GM13977 (cell line): ENCODE measurements at places on chromosomes 3 and 15.

- peak; percentile 9 for DNase-seq
These were observed 240.8 kb upstream of the CNTN6 start for GRCh38 chr3:852033-852432.

DNA sequence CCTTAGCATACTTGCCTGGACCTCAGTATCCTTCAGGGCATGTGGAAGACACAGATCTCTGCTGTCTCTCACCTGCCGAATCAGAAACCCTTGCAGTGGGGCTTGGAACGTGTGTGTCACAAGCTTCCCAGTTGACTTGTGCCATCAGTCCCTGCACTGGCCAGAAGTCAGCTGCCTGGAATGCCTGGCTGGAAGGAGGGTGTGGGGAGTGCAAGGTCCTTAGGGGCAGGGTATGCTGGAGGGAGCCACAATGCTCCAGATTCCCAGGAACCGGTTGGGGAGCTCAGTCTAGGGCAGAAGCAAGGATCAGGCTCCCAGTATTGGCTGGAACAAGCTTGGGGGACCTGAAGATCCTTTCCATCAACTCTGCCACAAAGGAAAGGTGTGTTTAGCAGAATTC lies 27.1 kb downstream of the SPSB4 start:
- no peak for DNase-seq

GRCh38 chr3:22296601-22297000 lies 545.6 kb upstream of the ZNF385D start:
- no peak for DNase-seq

- DNase-seq = no peak
These were observed 1.5 kb downstream of the PLCL2 start for GRCh38 chr3:16886303-16886683.

DNA sequence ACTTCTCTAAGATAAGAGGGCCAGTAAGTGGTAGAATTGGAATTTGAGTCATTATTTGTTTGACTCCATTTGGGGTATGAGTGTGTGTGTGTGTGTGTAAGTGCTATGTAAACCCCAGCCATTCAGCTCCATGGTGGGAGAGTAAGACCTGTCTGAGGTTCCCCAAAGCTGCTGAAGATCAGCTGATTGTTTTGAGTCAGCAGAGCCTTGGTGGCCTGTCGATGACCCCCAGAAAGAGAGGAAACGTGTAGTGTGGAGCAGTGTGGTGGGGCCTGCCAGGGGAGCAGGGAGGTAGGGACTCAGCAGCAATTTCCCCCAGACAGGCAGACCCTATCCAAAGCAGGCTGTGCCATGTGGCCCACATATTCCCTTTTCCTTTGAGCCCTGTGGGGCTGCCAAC lies 5.3 kb downstream of the DVL3 start:
- DNase-seq = peak; percentile 63

GRCh38 chr3:78937475-78937874 lies 830.3 kb downstream of the ROBO1 start:
- DNase-seq = no peak

DNA sequence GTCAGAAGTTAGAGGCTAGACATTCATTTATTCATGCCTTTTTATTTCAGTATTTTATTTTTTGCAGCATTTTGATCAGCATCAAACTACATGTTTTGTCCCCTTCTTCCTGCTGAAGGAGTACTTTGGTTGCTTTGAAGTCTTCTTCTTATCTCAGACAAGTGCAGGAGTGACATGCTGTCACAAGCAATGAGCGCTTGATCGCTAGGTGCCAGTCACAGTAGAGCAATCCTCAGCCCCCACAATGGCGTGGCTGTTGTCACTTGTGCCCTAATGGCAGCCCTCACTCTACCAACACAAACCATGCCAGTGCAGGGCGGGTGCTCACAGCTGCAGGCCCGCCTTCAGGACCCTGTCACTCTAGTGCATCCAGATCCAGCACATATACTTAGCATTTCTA lies 184.6 kb upstream of the FEZF2 start:
- DNase-seq = no peak

DNA sequence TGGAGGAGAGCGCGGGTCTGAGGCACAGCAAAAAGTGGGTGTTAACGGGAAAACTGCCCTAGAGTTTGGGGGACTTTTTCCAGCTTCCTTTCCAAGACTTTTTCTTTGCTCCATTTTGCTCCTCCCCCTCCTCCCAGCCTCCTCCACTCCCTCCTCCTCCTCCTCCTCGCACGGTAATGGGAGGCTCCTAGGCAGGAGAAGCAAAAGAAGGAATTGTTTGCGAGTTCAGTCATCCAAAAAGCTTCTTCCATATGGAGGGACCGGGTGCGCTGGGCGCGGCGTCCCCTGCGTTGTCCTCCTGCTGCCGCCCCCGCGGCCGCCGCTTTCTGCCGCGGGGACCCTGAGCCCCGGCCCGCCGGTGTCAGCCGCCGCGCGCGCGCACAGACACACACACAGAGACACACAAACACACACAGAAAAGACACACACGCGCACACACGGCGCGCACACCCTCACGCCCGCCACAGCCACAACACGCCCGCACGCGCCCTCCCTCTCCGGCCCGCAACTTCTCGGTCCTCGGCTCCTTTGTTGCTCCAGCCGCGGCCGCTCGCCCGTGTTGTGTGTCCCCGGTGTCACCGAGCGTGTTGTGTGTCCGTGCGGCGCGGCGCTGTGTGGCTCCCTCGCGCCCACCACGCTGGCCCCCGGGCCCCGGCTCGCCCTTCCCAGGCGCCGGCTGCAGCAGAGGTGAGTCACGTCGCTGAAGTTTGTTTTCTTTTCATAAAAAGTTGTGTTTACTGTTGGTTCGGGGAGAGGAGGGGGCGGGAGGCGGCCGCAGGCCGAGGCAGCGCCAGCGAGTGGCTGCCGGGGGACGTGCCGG lies at the start of gene BOC:
Gene BOC (plus strand): TSS at position 228 of the 820 bp plus-strand sequence. CDS start 38,246 bp downstream, outside the sequence.
- DNase-seq = peak; percentile 72

DNA sequence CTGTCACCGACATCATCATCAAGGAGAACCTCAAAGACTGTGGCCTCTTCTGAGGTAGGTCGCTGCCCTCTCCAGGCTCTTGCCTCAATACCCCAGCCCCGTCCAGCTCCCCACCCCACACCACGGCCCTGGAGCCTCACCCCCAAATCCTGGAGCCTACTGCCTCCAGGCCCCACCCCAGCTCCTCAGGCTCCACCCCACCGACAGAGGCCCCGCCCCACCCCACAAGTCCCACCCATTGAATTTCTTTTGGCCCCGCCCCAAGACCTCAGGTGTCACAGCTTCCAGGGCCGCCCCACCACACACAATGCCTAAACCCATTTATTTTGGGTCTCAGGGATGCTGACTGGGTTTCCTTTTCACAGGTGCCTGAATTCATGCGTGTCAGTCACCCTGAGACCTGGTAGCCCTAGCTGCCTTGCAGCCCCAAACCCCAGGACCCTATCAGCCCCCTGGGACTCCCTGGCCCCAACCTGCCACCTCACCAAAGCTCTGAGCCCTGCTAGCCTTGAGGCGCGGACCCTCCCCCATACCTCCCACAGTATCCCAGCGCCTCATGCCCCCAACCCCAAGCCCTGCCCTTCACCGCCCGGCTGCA lies 3.6 kb downstream of the GNAT1 start:
- peak; percentile 73 for DNase-seq

GRCh38 chr3:41352510-41352909 lies 153.2 kb downstream of the CTNNB1 start:
- DNase-seq = no peak

DNA sequence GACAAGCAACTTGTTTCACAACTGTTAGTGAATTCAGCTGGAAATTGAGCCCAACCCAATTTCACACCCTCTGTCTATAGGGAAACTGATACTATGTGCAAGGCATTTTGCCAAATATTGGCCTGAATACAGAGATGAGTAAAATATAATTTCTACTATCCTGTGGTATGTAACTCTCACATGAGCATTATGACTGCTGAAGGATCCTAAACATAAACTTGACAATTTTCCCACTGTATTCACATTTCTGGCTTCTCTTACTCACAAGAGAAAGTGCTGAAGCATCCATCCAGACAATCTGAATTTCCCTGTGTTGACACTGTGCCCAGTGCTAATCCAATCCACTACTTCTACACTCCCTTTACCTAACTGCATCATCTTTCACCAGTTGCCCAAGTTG lies 28.4 kb downstream of the SERPINI2 start:
- DNase-seq = no peak

DNA sequence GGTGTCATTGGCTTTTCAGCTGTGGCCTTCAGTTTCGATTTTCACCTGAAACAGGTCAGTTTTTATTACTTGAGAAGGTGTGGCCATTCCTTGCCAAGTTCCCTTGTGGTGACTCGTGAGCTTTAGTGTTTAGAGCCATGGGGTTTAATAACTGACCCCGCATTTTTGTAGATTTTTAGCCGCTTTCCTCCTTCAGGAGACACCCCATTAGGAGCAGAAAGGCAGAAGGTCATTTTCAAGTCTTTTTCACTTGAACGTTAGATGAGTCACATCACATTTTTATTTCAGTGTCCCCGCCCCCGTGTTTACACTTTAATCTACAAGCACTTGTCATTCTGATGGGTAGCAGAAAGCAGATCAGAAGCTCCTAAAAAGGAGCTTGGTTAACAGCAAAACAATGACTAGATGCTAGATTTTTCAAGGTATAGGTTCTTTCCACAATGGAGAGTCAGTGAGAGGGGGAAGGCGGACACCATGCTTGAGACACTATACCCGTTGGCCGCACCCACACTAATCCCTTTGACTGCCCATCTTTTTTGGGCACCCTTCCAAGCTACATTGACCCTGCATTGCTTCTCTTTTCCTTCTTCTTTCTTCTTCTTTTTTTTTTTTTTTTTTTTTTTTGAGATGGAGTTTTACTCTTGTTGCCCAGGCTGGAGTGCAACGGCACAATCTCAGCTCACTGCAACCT lies 132.7 kb downstream of the GHSR start:
- DNase-seq = no peak

GRCh38 chr3:58009749-58010535 lies 1.7 kb downstream of the FLNB start:
- no peak for DNase-seq

GRCh38 chr3:66948041-66948440 lies 50.1 kb upstream of the KBTBD8 start:
- DNase-seq = no peak
